ENCODE measurements at places on chromosomes 2 and 18.

- H3K4me3 ChIP-seq = no peak overlapping the region
- DNase-seq = no peak
- H3K27ac ChIP-seq = no peak overlapping the region
- no peaks in the 10 kb centered on the region for H3K4me1 ChIP-seq
Measured at GRCh38 chr2:49861821-49862220, 707.5 kb upstream of the FSHR start.

GRCh38 chr2:109131777-109132176 lies 2.8 kb downstream of the SH3RF3 start:
- H3K4me1 ChIP-seq = peaks cover 10% of the 10 kb centered on the region
- no peak for DNase-seq
- H3K27ac ChIP-seq = no peak overlapping the region

DNA sequence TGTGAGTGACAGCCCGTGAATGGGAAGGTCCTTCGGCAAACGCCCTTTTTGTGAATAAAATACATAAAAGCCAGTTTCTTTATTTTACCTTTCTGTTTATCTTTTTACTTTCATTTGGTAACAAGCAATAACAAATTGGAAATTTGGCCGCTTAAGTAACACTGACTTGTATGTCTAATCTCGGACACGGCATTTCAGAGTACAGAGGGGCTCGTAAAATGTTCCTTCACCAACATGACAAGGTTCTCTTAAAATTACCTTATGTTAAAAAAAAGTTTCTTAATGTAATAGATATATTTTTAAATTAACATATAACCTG lies 558 bp upstream of the NEMP2 start:
- H3K4me3 ChIP-seq = peak overlapping the region; percentile 92
- peak overlapping the region; percentile 93 for H3K27ac ChIP-seq
- H3K27me3 ChIP-seq = no peaks in the 10 kb centered on the region

DNA sequence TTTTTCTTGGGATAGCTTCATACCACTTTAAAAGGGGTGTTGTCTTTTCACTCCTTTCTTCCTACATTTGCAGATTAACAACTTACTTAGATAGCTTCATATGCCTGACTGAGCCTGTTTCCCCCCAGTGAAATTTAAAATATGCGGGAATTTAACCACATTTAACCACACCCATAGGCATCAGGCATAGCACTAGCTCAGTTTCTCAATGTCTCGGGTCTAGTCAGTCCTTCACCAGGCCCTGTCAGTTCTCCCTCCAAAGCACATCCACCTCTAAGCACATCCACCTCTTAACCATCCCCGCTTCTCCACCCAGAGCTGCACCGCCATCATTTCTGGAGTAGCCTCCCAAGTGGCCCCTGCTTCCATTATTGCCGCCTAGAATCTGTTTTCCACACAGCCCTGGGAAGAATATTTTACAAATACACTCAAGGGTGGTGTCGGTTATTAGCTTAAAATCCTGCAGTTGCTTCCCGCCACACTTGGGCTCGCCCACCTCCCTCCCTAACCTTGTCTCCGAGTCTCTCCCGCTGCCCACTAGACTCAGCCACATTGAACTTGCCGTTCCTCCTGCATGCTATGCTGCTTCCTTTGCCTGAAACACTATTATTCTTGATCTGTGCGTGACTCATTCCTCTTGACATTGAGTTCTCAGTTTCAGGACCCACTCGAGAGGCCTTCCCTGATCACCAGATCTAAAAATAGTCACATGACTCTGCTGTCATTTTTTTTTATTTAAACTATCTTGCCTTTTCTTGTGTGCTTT lies 68.3 kb downstream of the SPTBN1 start:
- no peak for DNase-seq
- H3K4me1 ChIP-seq = no peaks in the 10 kb centered on the region
- H3K36me3 ChIP-seq = no peaks in the 10 kb centered on the region
- no peaks in the 10 kb centered on the region for H3K27me3 ChIP-seq
- no peak overlapping the region for H3K4me3 ChIP-seq
- H3K27ac ChIP-seq = no peak overlapping the region

- no peaks in the 10 kb centered on the region for H3K27me3 ChIP-seq
- H3K27ac ChIP-seq = no peak overlapping the region
- DNase-seq = no peak
- H3K4me3 ChIP-seq = no peak overlapping the region
Measured at GRCh38 chr2:137202318-137202717, 437.0 kb downstream of the THSD7B start.

DNA sequence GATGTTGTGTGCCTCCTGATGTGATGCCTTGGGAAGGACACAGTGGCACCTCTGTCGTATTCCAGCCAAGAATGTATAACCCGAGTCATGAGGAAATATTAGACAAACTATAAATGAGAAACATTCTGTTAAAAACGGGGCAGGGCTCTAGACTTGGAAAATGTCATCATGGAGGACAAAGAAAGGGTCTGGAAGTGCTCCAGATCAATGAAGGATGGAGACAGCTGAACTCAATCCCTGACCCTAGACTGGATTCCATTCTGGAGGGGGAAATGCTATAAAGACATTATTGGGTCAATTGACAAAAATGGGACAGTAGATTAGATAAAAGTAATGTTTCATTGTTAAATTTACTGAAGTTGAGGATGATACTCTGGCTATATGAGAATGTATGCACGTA lies 92.1 kb downstream of the SLC4A3 start:
- H3K4me1 ChIP-seq = no peaks in the 10 kb centered on the region
- no peak for DNase-seq
- no peaks in the 10 kb centered on the region for H3K36me3 ChIP-seq
- no peak overlapping the region for H3K27ac ChIP-seq
- H3K4me3 ChIP-seq = no peak overlapping the region

DNA sequence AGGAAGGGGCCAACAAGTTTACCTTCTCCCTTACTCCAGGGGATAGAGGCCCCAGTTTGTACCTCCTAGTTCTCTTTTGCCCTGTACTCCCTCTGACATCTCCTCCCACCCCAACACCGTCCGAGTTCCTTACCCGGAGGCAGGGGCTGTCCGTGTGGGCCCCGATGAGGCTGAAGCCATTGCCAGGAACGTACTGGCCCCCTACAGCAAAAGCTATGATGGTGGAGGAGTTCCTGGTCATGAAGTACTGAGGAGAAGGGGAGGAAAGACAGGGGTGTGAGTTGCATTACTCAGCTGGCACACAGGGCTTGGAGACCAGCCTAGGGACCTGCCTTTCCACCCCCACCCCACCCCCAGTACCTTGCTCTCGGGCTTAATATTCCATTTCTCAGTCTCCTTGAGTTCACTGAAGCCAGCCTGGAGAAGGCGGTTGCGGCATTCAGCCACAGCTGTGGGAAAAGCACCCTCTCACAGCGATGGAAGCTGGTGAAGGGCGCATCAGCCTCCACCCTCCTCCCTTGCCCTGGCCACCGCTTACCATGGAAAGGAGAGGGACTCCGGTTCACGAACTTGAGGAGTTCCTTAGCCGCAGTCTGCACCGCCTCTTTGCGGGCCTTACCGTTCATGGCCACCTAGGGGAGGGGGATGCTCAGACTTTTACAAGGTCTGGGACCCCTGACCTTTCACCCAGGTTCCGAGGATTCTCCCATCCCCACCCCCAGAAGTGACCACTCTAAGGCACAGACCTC lies 1.0 kb downstream of the DNPEP start:
- peak overlapping the region; percentile 68 for H3K4me3 ChIP-seq
- peaks cover 37% of the 10 kb centered on the region for H3K36me3 ChIP-seq
- peaks cover 21% of the 10 kb centered on the region for H3K4me1 ChIP-seq
- no peak for DNase-seq

GRCh38 chr2:29010946-29011345 lies 29.8 kb downstream of the TOGARAM2 start:
- DNase-seq = peak; percentile 60
- H3K36me3 ChIP-seq = no peaks in the 10 kb centered on the region
- no peaks in the 10 kb centered on the region for H3K27me3 ChIP-seq
- peaks cover 76% of the 10 kb centered on the region for H3K4me1 ChIP-seq
- peak overlapping the region; percentile 93 for H3K27ac ChIP-seq
- H3K4me3 ChIP-seq = peak overlapping the region; percentile 22

DNA sequence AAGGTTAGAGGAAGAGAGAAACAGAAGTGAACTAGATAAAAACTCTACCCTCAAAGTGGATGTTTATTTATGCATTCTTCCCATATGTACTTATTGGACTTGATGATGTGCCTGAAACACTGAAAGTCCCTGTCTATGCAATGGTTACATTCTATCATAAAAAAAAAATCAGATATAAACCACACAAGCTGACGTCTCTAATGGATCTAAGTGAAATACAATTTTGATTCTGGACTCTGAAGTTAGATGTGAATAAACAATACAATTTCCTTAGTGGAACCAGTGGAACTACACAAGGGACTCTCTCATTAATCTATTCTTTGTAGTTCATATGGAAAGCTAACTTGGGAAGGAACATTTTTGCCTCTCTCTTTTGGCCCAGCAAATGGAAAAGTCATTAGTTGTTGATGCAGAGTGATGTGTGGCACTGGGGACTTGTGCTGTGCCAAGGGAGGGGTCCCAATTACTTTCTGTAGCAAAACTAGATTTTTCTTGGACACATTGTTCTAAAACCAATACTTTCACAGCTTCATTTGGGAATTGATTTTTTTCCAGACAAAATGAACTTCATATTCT lies 376.8 kb downstream of the TRIB2 start:
- H3K36me3 ChIP-seq = no peaks in the 10 kb centered on the region
- H3K4me1 ChIP-seq = no peaks in the 10 kb centered on the region
- H3K27ac ChIP-seq = no peak overlapping the region
- no peak overlapping the region for H3K4me3 ChIP-seq
- no peak for DNase-seq

DNA sequence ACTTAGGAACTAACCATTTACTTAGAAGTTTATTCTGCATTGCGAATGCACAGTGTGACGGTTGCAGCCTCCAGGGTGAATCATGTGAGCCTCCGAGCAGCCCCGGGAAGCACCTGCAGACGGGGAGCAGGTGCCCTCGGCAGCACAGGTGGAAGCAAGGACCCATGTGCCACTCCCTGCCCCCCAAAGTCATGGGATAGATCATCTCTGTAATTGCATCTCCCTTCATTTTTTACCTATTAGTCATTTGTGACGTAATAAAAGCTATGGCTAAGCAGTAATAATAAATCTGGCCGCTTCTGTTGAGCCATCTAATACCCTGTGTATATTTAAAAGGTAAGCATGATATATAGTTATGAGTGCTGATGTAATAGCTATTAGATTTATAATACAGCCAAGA lies 97.2 kb downstream of the PTGR3 start:
- H3K27me3 ChIP-seq = no peaks in the 10 kb centered on the region
- H3K4me3 ChIP-seq = no peak overlapping the region
- no peaks in the 10 kb centered on the region for H3K36me3 ChIP-seq
- H3K4me1 ChIP-seq = no peaks in the 10 kb centered on the region
- H3K27ac ChIP-seq = no peak overlapping the region
- no peak for DNase-seq

DNA sequence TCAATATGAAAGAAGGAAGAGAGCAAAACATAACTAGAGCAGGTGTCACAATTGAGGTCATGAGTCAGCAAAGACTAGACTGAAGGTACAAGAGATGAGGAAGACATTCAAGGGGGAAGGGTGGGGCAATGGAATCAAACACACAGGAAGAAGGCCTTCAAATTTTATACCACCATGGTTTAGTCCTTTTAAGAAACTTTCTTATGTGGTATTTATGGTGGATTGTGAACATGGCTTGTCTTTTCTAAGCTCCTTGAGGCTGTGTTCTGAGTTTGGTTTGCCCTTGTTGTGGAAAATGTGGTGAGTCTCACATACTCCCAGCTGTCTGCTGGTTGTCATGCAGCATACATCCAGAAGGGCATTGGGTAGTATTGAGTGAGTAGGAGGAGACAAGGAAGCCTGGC lies 62.1 kb downstream of the NABP1 start:
- no peak overlapping the region for H3K4me3 ChIP-seq
- no peaks in the 10 kb centered on the region for H3K27me3 ChIP-seq
- DNase-seq = peak; percentile 14
- H3K4me1 ChIP-seq = peaks cover 21% of the 10 kb centered on the region

DNA sequence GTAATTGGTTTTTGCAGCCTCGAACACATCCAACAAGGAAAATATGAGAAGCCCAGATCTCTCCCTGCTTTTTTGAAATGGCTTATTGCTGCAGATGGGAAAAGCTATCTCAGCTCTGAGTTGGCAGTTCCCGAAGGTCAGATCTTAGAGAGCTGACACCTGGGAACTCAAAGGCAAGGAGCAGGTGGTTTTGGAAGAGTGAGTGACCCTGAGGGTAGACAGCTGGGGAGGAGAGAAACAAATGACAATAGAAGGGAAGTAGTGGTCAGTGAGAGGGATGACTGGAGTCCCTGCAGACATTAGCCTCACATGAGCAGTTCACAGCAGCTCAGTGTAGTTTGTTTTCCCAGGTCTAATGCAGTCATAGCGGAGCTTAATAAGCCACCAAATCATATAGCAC lies 317.9 kb downstream of the STK39 start:
- DNase-seq = no peak
- no peaks in the 10 kb centered on the region for H3K4me1 ChIP-seq
- no peak overlapping the region for H3K27ac ChIP-seq
- no peaks in the 10 kb centered on the region for H3K36me3 ChIP-seq

- peaks cover 1% of the 10 kb centered on the region for H3K4me1 ChIP-seq
- H3K36me3 ChIP-seq = no peaks in the 10 kb centered on the region
- no peaks in the 10 kb centered on the region for H3K27me3 ChIP-seq
- no peak overlapping the region for H3K4me3 ChIP-seq
Measured at GRCh38 chr2:101545950-101546349, 71.0 kb upstream of the RFX8 start.

- H3K4me3 ChIP-seq = no peak overlapping the region
- no peaks in the 10 kb centered on the region for H3K27me3 ChIP-seq
- H3K27ac ChIP-seq = no peak overlapping the region
- no peak for DNase-seq
- no peaks in the 10 kb centered on the region for H3K36me3 ChIP-seq
- peaks cover 25% of the 10 kb centered on the region for H3K4me1 ChIP-seq
Measured at GRCh38 chr2:233974530-233975071, 57.4 kb downstream of the TRPM8 start.

DNA sequence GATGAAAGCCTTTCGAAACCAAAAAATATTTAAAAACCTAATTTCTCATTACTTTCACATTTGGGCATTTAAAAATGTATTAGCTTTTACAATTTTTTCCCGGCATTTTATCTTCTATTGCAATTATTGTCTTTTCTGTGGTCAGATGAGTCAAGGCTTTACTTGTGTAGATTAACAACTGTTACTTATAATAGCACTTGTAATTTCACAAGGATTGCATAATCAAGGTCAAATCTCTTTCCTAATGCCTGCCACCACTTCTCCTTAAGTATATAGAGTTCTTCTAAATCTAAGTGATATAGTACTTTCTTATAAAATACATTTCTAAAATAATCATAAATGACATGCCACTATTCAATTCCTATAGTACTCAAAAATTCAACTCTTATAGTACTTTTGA lies 67.2 kb downstream of the SLC8A1 start:
- no peaks in the 10 kb centered on the region for H3K4me1 ChIP-seq
- H3K27me3 ChIP-seq = no peaks in the 10 kb centered on the region
- no peak overlapping the region for H3K4me3 ChIP-seq
- no peak overlapping the region for H3K27ac ChIP-seq
- no peaks in the 10 kb centered on the region for H3K36me3 ChIP-seq

GRCh38 chr18:40168026-40168425 lies 1787.0 kb upstream of the PIK3C3 start:
- no peaks in the 10 kb centered on the region for H3K36me3 ChIP-seq
- H3K4me3 ChIP-seq = no peak overlapping the region
- no peaks in the 10 kb centered on the region for H3K4me1 ChIP-seq

- H3K27me3 ChIP-seq = no peaks in the 10 kb centered on the region
- H3K27ac ChIP-seq = no peak overlapping the region
- DNase-seq = no peak
- H3K4me3 ChIP-seq = no peak overlapping the region
- no peaks in the 10 kb centered on the region for H3K4me1 ChIP-seq
Measured at GRCh38 chr2:31243053-31243452, 9.1 kb downstream of the EHD3 start.

Measured in CD8-positive, alpha-beta memory T cell (primary cell).